ENCODE measurements at places on chromosomes 7 and 10.
A peak's percentile ranks its signal among the peaks of the same experiment; 100 is the strongest.

GRCh38 chr10:89064748-89065147 is 74.2 kb downstream of the FAS start:
- DNase-seq, result no peak

DNA sequence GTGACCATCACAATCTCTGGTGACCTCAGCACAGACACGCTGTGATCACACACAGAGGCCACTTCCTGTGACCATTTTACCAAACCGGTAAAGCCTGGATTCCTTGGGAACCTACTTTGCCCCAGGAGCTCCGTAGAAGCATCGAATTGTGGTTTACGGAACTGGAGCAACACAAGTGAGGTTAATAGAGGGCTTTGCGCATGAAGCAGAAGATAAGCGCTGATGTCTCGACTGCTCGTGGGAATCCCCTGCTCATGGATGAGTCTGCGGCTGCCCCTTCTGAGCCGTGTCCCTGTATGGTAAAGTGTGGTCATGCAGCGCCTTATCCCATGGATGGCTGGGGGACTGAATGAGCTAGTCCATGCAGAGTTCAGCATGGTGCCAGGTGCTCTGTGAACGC is 53.6 kb downstream of the VIPR2 start:
- no peak for DNase-seq

- DNase-seq, result peak; percentile 30
Observed at GRCh38 chr7:99623702-99624447, 7.1 kb downstream of the ZSCAN25 start.

- no peak for DNase-seq
Observed at GRCh38 chr10:75512203-75512933, 80.9 kb downstream of the LRMDA start.

- DNase-seq, result no peak
Observed at GRCh38 chr10:52571516-52572182, 200.9 kb downstream of the MBL2 start.

DNA sequence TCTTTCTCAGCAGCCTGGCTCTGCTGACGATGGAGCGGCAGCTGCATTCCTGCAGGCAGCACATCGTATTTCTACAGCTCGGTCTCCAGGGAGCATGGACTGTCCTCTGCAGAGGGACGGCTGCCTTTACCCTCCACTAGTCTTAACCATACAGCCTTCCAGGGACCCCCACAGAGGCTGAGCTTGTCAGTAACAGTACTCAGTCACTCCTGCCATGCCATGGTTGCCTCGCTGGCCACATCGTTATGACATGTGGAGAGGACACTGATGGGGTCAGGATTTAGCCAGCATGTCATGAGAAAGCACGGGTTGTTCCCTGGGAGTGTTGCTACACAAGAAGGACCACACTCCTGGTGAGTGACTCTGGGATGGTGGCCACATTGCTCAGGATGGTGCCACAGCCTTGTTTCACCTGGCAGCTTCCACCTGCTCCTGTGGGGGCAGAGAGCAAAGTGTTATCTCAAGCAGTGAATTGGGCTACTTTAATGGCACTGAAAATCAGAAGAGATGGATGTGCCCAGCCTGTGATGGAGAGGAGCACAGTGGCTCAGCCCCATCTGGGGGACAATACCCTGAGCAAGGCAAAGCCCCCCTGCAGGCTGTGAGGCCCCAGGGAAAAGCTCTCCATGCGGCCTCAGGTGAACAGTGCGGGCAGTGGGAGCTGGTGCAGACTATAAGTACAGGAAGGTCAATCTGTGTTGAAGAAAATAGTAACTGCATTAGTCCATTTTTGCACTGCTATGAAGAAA is 443.9 kb downstream of the TCERG1L start:
- DNase-seq, result no peak

- peak; percentile 37 for DNase-seq
Observed at GRCh38 chr10:11610826-11611247, 613 bp downstream of the USP6NL start.

DNA sequence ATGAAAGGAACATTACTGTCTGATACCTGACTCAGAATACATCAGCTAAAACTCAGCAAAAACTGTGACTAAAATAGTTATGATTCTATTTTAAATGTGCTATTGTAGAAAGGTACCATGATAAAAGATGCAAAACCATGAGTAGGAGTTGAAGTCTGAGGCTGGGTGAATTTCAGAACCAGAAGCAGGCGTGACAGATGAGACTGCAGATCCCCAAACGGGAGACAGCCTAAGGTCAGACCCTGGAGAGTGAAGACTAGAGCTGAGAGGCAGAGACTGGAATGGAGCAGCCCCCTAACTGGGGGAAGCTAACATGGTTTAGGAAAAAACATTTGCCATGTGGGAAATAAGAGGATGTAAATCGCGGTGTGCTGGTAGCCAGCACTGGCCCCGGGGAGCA is 275.8 kb downstream of the POM121L12 start:
- DNase-seq, result no peak

- no peak for DNase-seq
Observed at GRCh38 chr7:29413626-29414136, 150.0 kb upstream of the PRR15 start.

DNA sequence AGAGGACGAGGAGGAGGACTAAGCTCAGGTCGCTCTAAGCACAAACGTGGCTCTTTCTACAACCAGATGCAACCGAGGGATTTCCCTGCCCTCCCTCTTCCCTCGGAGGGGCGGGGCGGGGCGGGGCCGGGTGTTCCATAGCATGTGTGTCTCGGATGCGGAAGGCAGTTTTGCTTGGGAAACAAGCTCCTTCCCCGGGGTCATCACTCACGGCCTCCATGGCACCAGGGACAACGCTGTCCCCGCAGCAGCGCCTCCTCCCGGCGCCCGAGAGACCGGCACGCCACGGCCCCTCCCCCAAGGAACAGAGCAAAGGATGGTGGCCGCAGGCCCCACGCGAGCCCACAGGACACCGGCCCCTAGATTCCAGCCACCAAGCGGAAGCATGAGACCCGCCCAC is 110.5 kb downstream of the PAXIP1 start:
- no peak for DNase-seq

- DNase-seq, result no peak
Observed at GRCh38 chr10:126910798-126911197, 5.6 kb downstream of the DOCK1 start.

GRCh38 chr7:66642932-66643331 is 14.3 kb downstream of the KCTD7 start:
- DNase-seq, result no peak

- no peak for DNase-seq
Observed at GRCh38 chr7:13933091-13933490, 56.4 kb downstream of the ETV1 start.

DNA sequence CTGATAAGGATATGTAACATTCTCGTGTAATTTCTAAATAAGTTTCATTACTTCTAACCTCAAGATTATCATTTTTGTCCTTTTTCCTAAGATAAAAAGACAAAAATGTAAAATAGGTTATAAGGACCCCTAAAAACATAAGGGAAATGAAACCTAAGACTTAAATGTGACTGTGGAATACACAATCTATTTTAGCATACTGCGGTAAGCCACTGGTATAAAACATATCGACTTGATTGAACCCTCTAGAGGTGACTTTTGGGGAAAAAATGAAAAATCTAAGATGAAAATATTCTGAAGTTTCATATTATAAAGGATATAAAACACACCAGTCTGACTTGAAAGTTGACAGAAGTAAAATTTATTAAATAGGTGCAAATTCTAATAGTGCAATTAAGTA is 1.9 kb downstream of the NAMPT start:
- no peak for DNase-seq

DNA sequence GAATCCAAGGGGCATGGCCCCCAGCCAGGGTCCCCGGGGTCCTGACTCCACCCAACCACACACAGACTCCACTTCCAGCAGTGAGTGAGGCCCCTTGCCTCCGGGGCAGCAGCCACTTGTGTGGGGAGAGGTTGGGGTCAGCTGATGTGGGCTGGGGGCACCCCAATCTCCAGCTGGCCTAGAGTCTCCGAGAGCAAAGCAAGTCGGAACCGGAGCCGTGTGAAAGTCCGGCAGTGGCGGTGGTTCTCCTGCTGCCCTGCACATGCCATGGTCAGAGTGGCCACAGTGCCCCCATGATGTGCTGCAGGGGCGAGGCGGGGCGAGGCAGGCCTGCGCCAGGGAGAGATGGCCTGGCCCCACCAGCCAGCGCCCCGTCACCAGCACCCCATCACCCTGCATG is 74.6 kb downstream of the PDGFA start:
- no peak for DNase-seq

- no peak for DNase-seq
Observed at GRCh38 chr7:55969391-55969790, 5.0 kb downstream of the NIPSNAP2 start.

GRCh38 chr10:131760416-131761166 is 140.2 kb upstream of the PPP2R2D start:
- DNase-seq, result no peak

DNA sequence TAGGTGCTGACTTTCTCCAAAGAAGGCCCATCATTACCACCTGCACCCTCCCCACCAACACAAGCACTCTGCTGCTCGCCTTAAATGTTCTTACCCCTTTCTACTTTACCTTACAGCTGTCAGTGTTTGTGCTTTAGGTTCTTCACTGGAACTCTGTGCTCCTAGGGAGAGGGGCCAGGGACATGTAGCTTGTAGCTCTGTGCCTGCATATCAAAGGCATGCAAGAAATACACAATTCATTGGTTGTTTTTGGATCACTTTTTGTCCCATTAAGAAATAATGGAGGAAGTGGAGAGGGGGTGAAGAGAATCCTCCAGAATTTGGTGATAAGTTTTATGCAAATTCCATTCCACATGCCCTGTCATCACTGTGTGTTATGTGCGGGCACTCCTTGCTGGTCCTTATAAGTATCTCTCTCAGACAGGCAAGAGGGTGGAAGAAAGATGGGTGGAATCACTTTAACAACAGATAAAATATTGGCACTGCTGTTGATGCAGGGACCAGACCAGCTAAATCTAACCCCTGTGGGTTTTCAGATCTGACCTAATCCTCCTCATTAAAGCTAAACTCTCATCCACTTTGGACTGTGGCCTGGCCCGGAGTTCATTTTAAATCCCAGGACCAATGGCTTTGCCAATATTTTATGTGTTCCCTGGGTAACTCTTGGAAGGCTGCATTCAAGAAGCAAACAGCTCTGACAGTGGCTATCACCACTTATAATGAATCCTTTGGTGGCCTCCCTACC is 375.8 kb upstream of the NFE2L3 start:
- DNase-seq, result no peak

DNA sequence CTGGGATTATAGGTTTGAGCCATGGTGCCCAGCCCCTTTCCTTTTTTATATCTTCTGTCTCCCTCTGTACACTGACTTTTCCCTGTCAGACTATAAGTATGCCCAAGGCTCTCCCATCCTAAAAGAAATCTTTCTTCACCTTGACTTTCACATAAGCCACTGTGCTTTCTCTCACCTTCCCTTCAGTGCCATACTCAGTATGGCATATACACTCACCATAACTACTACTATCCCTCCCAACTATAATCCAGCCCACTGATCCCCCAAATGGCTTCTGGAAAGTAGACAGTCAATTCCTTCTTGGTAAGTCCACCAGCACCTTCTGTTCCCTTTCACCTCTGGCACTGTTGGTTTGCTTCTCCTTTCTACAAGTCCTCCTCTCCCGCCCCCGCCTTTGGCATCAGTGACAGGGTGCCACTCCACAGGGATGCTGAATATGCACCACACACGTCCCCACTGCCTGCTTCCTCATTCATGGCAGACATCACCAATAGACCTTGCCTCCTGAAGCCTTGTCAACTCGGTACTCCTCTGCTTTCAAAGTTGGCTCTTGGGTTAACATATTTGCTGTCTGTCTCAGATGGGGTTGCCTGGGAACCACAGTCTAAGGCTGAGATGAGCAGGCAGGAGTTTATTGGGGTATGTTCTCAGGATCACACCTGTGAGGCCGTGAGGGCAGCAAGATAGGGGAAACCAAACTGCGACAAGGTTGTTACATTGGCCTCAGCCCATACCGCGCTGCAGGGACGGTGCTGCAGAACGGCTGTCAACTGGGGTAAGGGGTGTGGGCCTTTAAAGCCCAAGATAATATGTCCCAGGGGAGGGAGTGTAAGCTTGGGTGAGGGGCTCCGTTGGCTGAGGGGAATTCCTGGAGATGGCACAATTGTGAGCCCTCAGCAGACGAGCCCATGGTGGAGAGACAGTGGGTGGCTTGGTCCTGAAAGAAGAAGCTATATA is 7.2 kb upstream of the PSAP start:
- DNase-seq, result no peak

DNA sequence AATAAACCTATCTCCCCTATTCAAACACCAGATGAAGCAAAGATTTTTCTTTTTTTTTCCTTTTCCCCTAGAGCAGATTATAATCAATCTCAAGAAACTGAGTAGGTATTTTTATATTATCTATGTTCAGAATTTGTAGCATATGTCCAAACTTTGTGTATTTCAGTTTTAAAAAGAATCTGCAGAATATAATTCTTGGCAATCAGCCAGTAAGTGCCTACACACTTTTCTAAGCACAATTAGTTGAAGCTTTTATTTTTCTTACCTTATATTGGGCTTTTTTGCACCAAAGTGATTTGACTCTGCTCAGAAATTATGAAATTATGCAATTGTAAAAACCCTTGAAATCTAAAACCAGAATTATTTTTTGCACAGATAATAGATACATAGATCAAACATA is 315.8 kb upstream of the PHF14 start:
- DNase-seq, result no peak

DNA sequence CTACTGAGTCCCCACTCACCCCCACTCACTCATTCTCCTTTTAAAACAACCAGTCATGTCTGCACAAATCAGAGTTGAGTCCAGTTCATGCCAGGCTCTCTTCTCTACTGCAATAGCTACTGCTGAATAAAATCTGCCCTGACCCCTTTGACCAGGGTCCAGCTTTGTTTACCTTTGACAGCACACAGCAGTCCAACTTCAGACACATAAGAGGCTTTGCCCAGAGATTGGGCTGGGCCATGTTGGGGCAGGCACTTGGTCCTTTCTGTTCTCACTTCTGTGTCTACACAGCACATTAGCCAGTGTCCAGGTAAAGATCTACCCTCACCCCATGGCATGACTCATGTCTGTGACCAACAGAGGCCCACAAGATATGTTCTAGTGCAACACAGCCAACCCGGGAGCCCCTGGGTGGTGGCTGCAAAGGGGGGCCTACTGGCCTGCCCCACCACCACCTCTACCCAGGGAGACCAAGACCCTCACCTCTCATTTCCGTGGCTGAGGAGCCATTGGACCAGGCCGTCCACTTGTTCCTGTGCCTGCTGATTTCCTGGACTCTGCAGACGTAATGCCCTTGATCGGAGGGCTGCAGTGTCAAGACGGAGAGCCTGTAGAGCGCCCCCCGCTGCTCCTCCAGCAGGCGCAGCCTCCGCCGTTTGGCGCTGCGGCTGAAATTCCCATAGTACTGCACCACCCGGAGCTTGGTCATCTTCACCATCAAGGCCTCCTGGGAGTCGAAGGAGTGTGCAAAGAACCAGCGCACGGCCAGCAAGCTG is 8.0 kb downstream of the VSTM4 start:
- DNase-seq, result no peak

- no peak for DNase-seq
Observed at GRCh38 chr10:91740353-91740924, 57.8 kb upstream of the TNKS2 start.

DNA sequence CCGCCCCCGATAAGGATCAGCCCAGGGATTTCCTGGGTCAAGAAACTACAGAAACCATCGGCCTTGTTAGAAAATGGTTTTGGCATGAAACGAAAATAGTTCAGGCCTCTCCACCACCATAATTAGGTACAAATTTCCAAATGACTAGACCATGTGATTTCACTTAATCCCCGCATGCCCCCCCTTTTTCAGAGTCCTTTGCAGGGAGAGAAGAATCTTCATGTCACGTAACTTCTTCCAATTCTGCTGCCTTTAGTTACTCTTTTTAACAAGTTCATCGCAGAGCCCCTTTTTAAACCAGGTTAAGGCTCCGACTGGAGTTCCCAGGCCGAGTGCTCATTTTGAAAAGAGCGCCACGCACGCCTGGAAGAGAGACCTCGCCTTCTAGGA is 3.4 kb downstream of the PDGFA start:
- DNase-seq, result no peak

GRCh38 chr7:142153400-142153799 is 41.9 kb downstream of the MGAM2 start:
- no peak for DNase-seq
